ENCODE measurements at places on chromosomes 16 and 17.

DNA sequence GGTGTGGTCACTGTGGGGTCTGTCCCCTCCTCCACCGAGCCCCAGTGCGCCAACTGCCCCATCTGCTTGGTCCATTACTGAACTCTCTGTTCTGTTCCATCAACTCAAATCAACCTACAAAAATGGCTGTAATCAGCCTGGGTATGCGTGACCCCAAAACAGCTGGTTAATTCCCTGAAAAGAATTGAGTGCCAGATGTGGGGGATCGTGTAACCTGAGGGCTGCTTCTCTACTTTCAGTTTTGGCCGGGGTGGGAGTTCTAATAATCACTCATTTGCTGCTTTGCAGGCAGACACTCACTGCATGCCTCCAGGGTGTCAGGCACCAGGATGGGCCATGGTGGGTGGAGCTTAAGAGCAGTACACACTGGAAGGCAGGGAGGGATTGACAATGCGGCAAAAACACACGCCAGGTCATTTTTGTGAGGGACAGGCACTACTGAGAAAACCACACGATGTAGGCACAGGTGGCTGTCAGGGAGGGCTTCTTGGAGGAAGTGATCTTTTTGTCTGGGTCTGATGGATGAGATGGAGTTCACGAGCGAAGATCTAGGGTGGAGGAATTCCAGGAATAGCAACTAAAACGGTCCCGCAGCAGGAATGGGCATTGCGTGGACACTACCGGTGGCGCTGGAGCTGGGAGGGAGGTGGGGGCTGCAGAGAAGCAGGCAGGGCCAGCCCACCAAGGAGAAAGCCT is 30.4 kb upstream of the SSTR5 start:
- no peak for DNase-seq

GRCh38 chr16:2500918-2501750 is 12.6 kb upstream of the ATP6V0C start:
- DNase-seq, result no peak

- DNase-seq, result no peak
These were observed 9.9 kb downstream of the RABEP2 start for GRCh38 chr16:28915181-28915580.

- DNase-seq, result no peak
These were observed 21.7 kb upstream of the GOSR2 start for GRCh38 chr17:46901291-46901690.

DNA sequence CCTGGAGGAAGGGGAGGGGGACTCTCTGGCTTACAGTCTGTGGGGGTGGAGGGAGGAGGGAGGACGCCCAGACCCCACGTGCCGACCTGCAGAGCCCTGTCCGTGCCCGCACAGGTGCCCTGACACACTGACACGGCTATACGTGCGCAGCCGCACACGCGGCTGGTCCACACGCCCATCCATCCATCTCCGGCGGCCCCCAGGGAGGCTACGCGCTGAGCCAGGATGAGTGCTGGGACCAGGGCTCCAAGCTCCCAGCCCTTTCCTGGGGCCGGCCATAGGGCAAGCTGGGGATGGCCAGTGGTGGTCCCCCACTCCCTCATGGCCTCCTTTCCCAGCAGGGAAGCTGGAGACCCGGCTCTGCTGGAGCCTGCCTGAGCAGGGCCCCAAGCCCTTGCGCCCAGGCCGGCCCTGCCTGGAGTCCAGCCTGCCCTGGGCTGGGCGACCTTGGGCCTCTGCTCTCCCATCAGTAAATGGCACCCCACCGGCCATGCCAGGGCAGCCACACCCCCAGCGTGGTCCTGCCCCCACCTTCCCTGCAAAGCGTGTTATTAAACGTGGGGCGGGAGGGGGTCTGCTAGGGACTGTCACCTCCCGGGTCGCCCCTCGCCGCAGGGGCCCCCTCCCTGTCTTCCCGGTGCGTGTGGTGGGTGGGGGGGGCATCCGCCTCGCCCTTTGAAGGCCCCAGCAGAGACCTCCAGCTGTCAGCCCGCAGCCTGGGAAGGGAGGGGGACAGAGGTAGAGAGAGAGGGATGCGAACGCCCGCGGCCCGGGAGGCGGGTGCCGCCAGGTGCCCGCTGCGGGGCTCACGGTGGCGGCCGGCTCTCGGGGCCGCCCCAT is 863 bp downstream of the CASKIN1 start:
- no peak for DNase-seq

DNA sequence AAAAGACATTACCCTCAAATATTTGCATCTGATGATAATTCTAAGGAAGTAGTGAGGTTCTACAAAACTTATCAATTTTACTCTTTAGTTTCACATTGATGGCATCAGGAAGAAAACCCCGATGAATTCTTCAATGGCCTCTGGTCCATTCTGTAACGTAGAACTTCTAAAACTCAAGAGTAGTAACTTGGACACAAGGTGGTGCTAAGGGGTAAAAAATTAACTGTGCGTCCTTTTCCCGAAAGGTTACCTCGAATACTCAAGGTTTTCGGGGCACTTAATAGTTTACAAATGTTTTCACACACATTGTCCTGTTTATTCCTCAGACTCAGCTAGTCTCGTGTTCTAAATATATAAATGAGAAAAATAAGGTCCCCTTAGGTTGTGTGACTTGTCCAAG is 517.3 kb upstream of the ZFHX3 start:
- no peak for DNase-seq

- no peak for DNase-seq
These were observed 69.7 kb upstream of the CHMP6 start for GRCh38 chr17:80921741-80922579.

- no peak for DNase-seq
These were observed 161.1 kb upstream of the CACNG5 start for GRCh38 chr17:66673668-66674276.

- DNase-seq, result no peak
These were observed 38.5 kb downstream of the IGF2BP1 start for GRCh38 chr17:49035470-49036269.

- no peak for DNase-seq
These were observed 8.1 kb downstream of the NDE1 start for GRCh38 chr16:15658149-15658548.

DNA sequence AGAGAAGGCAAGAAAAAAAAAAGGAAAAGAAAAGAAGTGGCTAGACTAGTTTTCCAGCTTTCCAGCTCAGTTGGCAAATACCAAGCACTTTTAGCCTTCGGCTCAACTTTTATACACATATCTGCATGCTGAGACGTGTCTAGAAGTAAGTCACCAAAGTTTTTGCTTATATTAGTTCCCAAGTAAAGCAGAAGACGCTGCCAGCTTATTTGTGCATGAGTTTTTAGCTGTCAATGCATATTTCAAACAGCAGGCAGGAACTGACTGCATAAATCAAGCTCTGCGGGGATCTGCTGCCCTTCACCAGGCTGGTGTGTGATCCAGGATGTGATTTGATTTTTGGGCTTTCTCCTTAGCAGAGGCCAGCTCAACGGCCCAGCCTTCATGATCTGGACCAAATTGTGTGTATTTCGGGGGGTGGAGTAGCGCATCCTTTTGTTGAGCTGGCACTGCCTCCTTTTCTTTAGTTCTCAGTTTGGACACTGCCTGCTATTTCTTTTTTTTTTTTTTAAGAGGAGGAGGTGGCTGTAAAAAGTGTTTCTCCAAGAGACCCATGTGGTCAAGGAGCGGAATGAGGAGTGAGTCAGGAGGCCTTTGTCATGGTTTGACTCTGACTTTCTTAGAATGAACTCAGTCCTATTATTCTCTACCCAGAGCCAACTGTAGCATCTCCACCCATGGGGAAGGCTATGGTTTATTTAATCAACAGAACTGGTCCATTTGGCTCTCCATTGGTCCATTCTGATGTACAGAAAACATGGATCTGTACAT is 162.6 kb upstream of the XYLT1 start:
- DNase-seq, result no peak

- DNase-seq, result no peak
These were observed 14.3 kb downstream of the ZNF319 start for GRCh38 chr16:57986196-57986595.

DNA sequence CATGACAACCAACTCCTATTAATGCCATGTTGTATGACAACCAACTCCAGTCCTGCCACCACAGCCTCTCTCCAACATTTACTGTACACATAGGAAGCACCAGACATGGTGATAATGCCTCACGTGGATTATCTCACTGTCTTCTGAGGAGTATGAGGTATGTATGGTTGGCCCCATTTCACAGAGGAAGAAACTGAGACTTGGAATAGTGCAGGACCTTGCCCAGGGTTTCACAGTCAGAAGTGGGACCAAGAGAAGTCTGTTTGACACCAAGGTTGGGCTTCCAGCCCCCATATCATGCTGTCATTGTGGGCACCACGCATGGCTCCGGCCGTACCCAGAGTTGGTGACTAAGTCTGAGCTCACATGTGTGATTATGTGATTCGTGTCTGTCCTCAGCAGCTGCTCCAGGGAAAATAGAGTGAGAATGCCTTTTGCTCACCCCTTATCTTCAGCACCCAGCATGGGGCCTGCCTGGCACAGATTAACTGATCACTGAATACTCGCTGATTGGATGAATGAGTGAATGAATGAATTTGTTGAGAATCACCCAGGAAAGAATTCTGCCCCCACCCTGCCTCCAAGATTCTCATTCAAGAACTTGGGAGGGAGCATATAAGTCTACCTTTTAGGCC is 204.1 kb upstream of the NLRP1 start:
- no peak for DNase-seq

GRCh38 chr17:31570951-31571892 is 179.7 kb downstream of the RAB11FIP4 start:
- no peak for DNase-seq

DNA sequence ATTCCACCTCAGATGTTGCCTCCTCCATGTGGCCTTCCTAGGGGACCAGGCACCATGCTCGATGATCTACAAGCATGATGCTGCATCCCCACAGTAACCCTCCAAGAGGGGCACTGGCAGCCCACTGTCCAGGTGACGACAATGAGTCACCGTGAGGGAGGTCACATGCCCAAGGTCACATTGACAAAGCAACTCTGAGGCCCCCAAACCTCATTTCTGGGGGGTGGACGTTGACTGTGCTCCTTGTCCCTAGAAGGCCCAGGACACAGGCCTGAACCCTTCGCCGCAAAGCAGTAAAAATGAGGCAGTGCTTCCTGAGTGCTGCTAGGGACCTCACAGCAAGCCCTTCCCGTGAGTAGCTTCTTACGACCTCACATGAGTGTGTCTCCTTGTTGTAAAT is 136.5 kb downstream of the C16orf78 start:
- DNase-seq, result no peak

DNA sequence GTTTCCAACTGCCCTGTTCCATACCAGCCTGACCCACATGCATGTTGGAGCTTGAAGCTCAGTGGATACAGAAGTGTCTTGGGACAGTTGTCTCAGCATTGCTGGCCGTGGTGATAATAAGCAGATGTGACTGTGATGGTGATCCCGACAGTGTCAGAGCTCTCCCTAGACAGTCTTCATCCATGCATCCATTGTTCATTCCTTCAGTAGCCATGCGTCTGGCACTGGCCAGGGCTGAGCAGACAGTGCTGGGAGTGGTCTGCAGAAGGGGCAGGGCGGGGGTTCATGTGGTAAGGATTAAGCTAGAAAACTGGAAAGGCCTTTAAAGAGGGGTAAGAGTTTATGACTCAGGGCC is 68.1 kb downstream of the GNAO1 start:
- no peak for DNase-seq

- peak; percentile 74 for DNase-seq
These were observed 5.1 kb downstream of the PRSS22 start for GRCh38 chr16:2852731-2853507.

DNA sequence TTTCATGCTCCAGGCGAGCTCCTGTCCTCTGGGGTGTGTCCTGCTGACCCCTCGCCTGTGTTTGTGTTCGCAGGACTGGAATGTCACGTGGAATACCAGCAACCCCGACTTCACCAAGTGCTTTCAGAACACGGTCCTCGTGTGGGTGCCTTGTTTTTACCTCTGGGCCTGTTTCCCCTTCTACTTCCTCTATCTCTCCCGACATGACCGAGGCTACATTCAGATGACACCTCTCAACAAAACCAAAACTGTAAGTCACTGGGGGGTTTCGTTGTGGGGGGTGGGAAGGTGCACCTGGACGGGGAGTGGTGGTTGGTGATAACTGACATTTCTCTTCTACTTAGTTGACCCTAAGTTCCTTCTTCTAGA is 58.3 kb downstream of the ABCC1 start:
- no peak for DNase-seq

- DNase-seq, result no peak
These were observed 77.1 kb downstream of the USP31 start for GRCh38 chr16:23072084-23072599.

GRCh38 chr16:49461517-49461951 is 87.9 kb downstream of the C16orf78 start:
- peak; percentile 75 for DNase-seq

GRCh38 chr16:75227361-75228142 is 8.8 kb downstream of the CTRB1 start:
- no peak for DNase-seq

DNA sequence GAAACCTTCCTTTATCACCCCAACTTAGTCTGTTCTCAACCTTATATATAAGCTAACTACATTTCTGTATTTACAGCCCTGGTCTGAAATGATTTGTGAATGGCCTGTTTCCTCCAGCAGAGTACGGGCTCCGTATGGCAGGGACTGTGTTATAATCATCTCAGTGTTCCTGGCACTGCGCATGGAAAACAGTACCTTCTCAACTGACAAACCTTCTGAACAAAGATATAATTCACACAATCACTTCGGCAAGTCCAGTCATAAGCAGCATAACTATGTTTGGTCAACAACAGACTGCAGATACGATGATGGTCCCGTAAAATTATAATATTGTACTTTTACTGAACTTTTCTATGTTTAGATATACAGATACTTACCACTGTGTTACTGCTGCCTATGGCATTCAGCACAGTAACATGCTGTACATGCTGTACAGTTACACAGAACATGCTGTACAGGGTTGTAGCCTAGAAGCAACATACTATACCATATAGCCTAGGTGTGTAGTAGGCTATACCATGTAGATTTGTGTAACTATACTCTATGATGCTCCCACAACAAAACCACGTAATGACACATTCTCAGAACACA is 30.0 kb downstream of the ANKFY1 start:
- DNase-seq, result no peak

DNA sequence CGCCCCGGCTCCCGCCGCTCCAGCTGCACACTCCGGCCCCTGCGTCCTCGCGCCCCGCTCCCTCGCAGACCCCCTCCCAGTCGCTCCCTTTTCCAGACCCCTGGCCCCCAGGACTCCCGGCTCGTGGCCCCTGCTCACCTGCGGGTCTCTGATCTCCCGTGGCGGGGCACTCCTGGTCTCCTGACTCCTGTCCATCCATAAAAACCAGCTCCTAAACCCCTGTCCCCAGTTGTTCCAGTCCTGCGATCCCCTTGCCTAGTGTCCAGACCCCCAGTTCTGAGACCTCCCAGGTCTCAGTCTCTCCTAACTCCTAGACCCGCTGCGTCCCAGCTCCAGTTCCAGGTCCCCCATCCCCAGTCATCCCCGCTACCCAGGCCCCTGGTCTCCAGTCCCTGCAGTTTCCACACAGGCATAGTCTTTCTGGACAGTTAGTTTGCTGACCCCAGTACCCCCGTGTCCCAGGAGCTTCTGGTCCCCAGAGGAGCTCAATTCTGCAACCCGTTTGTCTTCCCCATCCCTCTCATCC is 379 bp downstream of the SNX29 start:
- DNase-seq, result no peak

Data from vagina (tissue), 2 donors.